ENCODE measurements at places on chromosomes 2 and 18.

DNA sequence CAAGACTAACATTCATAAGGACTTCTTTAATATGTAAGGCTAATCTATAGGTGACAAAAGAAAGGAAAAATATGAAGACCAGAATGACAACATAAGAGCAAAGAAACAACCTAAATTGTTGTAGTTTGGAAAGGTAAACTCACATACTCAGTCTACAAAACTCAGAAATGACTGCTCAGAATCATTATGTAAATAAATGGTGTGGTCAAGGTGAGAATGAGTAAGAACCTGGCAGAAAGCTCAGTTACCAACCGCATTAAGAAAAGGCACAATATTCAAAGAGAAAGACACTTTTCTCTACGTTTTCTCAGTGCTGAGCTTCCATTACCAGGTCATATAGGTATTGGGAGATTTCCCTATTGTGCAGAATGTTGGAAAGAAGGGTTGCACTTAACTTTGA is 15.8 kb downstream of the ATF2 start:
- DNase-seq: no peak

- peak; percentile 87 for DNase-seq
Observed at GRCh38 chr2:10721396-10722251, at the start of gene ATP6V1C2. TSS of gene ATP6V1C2 (plus strand) at chr2:10721630. CDS start at chr2:10722850, 1,220 bp downstream.

- no peak for DNase-seq
Observed at GRCh38 chr2:177984749-177985148, 87.8 kb downstream of the PDE11A start.

DNA sequence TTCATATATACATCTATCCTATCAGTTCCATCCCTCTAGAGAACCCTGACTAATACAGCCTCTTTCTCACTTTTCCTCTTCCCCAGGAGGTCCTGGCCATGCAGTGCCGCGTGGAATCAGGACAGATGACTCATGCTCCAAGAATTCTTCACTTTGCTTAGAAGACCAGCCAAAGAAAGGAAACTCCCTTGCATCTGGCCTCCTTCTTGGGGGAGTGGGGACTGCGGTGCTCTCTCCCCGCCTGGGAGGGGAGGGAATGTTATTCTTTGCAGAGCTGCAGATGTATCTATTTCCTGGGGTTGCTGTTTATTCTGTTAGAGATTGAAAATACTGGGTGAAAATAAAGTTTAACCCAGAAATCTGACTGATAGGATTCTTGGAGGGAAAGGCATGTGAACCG is 111.5 kb upstream of the SH3BP4 start:
- no peak for DNase-seq

DNA sequence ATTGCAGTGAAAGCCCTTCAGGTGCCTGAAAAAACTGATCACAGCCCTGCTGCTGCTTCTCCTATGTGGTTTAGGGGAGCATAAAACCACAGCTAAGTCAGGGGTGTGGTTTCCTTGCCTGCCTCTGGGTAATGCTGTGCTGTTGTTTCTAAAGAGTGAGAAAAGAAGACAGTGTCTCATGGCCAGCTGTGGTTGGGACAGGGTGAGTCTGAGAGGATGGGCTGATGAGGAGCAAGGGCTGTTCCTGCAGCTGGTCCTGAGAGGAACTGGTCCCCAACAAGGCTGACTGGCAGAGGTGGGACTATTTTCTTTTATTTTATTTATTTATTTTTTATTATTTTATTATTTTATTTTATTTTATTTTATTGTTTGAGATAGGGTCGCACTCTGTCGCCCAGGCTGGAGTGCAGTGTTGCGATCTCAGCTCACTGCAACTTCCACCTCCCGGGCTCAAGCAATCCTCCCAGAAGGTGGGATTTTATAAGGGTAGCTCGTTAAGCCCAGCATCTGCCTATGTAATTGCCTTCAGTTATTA is 236.7 kb downstream of the FHOD3 start:
- DNase-seq: no peak

- DNase-seq: no peak
Observed at GRCh38 chr2:145286716-145287275, 766.9 kb upstream of the ZEB2 start.

DNA sequence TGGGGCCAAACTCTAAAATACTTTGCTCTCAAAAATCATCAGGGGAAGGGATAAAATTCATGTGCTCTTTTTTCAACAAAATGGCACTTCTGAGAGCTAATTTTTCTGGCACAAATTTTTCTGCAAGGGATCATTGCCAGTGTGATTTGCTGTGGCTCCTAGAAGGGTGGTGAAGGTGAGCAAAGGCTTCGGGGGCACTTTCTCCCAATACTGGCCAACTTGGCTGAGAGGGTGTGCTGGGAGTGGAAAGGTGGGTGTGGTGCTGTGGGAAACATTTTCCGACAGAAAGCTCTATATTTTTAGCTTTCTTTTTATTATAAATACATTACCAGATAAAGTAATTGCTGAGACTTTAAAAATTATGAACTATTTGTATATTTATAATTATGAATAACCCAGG is 419 bp downstream of the SMYD1 start:
- DNase-seq: no peak

DNA sequence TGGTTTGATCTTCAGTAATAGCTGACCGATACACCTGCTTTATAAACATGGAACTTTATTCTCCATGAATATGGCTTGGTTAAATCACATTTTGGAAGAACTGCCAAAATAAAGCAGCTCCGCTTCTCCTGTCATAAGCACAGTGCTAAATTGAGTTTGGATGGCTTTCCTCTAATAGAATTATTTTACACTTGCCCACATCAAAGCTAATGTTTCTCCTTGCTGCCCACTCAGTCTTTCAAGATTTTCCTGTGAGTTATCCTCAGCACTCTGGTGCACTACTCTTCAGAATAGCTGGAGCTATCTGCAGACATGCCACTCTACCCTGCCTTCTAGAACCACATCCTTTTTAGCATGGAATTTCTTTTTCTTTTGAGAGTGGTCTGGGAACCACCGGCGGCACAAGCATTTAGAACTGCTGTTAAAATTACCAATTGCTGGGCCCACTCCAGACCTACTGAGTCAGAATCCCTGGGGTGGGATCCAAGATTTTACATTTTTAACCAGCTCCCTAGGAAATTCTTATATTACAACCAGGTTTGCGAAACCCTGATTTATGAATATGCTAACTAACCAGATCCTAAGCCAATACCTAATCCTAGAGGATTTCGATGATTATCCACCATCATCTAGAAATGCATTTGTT is 283.3 kb downstream of the AFF3 start:
- DNase-seq: no peak

All from NCI-H1417 (cell line).